IMR-90 (cell line): ENCODE measurements at places on chromosomes 7 and 10.

- DNase-seq = no peak
These were observed 8.1 kb upstream of the PDSS1 start for GRCh38 chr10:26689399-26689798.

- DNase-seq = peak; percentile 83
These were observed 82.7 kb upstream of the C1GALT1 start for GRCh38 chr7:7099584-7100014.

DNA sequence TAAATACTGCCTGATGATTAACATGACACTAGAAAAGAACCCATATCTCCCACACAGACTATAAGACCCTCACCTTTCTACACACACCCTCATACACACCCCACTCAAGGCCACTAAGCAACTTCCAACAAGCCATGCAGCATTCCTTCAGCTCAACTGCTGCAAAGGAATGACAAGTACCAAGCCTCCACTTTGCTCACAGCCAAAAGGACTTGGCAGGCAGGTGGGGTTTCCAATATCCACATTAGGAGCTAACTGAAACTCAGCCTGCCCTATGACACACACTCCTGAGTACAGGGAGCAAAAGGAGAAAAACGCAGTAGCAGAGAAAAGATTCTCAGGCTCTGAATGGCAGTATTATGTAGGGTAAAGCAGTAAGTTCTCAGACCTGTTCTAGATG, 13.4 kb downstream of the USP54 start:
- DNase-seq = peak; percentile 59

DNA sequence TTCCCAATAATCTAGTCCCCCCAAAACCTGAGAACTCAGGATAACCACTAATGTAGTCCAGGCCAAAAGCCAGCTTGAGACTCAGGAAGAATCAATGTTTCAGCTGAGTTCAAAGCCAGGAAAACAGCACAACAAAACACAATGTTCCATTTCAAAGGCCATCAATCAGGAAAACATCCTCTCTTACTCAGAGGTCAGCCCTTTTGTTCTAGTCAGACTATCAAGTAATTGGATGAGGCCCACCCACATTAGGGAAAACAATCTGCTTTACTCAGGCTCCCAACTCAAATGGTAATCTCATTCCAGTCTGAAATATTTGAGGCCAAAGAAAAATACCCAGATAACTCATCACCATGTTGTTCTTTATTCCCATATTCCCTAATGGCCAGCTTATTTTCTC, 152.2 kb downstream of the SDHAF3 start:
- no peak for DNase-seq

- no peak for DNase-seq
These were observed 61.2 kb upstream of the EEPD1 start for GRCh38 chr7:36091874-36092176.

DNA sequence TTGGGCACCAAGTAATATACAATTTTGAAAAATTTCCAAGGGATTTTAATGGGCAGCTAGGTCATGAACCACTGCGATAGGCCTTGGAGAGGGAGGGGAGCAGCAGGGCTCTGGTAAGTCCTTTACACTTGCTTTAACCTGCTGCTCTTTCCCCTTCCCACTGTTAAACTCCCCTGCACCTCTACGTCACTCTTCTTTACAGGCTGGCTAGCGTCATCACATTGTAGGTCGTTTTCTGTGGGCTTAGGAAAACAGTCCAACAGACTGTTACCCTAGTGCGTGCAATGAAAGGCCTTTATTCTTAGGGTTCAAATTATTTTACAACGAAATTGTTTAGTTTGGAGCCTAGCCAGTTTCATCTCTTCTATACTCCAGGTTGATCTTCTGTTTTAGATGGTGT, 235.7 kb downstream of the AUTS2 start:
- no peak for DNase-seq

GRCh38 chr10:78263521-78263988, 229.9 kb downstream of the RPS24 start:
- DNase-seq = peak; percentile 92

GRCh38 chr7:34222722-34223121, 317.4 kb downstream of the BMPER start:
- DNase-seq = no peak

- no peak for DNase-seq
These were observed 162.7 kb downstream of the CDCA7L start for GRCh38 chr7:21782996-21783395.

DNA sequence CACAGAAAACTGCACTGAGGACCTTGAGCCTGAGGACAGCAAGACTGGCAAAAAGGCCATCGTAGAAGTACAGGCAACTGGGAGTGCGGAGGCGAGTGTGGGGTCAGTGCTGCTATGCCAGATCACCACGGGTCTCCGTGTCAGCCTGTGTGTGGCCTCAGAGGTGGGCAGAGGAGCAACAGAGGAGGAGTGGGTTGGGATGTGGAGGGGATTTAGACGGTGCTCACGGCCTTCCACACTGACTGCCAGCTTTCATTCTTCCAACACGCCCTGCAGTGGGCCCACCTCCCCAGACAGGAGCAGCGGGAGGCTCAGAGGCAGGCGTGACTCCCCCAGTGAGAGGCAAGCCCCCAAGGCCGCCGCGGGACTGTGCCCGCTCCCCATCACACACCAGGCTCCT, 17.0 kb upstream of the ZMIZ1 start:
- no peak for DNase-seq

DNA sequence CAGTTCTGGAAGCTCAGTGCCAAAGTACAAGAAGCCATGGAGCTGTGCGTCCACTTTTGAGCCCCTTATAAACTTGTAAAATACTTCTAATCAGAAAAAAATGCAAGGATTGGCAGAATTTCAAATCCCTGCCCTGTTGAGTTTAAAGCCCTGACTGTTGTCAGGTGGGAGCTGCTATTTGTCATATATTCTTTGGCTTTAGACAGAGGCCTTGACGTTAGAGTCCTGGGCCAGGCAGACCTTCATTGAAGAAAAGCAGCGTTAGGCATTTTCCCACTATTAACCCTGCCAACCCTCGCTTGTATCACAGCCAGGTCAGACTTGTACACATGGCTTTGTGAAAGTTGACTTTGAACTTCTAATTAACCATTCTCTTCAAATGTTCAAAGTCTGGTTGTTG, 155.4 kb downstream of the TWIST1 start:
- peak; percentile 15 for DNase-seq

GRCh38 chr10:13820119-13820963, 233.6 kb downstream of the PRPF18 start:
- DNase-seq = no peak

- DNase-seq = peak; percentile 55
These were observed 112.2 kb downstream of the LARP4B start for GRCh38 chr10:819326-819725.

- DNase-seq = no peak
These were observed 50.7 kb downstream of the WNT2 start for GRCh38 chr7:117272017-117272759.

DNA sequence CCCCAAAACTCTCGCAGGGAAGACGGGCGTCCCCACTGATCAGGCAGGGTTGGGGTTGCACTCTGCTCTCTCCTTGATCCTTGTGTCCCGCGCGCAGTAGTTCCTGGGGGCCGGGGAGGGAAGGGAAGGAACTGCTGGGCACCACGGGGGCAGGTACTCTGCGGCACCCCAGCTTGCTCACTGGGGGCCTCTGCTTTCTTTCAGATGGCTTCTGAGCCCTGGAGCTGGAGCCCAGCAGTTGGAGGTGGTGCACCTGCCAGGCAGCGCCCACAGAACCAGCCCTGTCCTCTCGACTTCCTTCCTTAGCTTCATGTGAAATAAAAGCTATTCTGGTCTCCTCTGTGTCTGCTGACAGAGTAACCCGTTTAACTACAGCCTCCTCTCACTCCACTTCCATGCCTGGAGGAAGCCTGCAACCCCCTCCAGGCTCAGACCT, 12.2 kb downstream of the PLAC9 start:
- DNase-seq = no peak

DNA sequence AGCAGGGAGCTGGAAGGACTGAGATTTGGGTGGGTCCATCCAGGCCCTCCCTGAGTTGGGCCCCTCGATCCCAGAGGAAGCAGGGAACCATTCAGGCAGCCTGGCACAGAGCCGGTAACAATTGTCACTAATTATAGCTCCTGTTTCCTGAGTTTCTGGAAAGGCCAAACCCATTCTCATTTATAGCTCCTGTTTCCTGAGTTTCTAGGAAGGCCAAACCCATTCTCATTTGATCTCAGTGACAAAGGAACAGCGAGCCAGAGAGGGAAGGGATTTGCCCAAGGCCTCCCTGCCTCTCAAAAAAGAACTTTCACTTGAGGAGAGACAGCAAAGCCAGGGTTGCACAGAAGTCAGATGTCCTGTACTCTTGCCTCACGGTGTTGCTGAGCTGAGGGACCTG, 521.9 kb downstream of the TYW1 start:
- DNase-seq = no peak

- DNase-seq = peak; percentile 81
These were observed 274.7 kb downstream of the HDAC9 start for GRCh38 chr7:18770154-18770811.

DNA sequence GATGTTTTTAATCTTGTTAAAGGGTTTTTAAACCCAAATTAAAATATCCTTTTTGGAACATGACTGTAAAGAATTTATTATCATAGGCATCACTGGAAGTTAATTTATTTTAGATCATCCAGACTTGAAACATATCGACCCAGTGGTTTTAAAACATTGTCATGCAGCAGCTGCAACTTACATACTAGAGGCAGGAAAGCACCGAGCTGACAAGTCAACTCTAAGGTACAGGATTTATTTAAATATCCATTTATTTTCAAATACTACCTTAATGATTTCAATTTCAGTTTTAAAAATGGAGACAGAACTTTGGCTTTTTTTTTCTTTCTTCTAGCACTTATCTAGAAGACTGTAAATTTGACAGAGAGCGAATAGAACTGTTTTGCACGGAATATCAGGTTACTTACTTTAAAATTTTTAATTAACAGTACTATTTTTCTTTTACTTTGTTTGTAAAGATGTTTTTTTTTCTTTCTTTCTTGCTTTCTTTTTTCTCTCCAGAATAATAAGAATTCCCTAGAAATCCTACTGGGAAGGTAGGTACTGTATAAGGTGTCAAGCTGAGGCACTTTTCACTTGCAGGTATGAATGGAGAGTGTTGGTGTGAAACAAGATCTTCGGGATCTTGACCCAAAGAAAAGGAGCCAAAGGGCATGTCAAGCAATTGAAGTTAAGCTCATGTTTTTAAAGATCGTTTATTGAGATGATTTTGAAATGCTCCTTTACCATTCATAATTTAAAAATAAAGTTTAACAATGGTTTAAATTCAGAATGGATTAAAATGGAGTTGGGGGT, 1.8 kb downstream of the COMMD3 start:
- no peak for DNase-seq

DNA sequence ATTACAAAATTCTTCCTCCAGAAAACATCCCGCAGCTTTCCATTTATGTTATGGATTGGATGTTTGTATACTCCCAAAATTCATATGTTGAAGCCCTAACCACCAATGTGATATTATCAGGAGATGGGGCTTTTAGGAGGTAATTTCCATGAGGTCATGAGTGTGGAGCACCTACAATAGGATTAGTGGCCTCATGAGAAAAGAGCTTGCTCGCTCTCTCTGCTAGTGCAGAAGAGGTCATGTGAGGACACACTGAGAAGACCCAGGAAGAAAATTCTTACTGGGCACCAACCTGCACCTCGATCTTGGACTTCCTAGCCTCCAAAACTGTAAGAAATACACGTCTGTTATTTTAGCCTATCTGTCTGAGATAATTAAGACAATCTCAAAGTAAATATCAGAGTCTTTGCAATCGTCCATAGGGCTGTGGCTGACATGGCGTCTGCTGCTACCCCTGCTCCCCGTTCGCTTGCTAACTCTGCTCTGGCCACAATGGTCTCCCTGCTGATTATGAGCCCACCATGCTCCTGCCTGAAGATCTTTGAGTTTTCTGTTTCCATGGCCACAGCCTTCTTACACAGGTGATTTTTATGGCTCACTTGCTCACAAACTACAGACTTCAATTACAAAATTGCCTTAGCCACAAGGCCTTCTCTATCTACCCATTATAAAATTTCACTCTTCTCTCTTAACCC, 333.3 kb downstream of the CACNA2D1 start:
- no peak for DNase-seq
